Activated CD4-positive, alpha-beta T cell treated with anti-CD3 and anti-CD28 coated beads, Interleukin-2, amount 10 ng/mL, durations not matched to agents 7 days and 5 days (primary cell): ENCODE measurements at places on chromosomes 11 and 22.

DNA sequence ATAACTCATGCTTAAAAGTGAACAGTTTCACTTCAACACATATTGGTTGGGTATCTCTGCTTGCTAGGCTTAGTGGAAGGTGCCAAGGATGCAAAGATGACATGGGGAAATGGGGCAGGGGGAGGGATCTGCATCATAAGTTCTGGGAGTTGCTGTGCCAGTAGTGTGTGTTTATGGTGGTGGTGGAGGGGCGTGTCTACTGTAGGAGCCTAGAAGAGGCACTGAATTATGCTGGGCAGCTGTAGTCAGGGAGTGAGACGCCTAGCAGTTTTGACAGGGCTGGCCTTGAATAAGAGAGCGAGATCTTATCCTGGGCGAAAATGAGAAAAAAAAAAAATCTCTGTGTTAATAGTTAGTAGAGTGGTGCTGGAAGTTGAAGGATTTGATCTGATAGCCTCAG lies 3.0 kb downstream of the ELMOD1 start:
- DNase-seq = no peak

GRCh38 chr11:100841711-100842407 lies 154.8 kb downstream of the ARHGAP42 start:
- DNase-seq = no peak

- DNase-seq = no peak
Measured at GRCh38 chr22:22397875-22398524, 110.5 kb downstream of the ZNF280B start.

- DNase-seq = no peak
Measured at GRCh38 chr22:46534901-46535630, 2.4 kb downstream of the CELSR1 start.

DNA sequence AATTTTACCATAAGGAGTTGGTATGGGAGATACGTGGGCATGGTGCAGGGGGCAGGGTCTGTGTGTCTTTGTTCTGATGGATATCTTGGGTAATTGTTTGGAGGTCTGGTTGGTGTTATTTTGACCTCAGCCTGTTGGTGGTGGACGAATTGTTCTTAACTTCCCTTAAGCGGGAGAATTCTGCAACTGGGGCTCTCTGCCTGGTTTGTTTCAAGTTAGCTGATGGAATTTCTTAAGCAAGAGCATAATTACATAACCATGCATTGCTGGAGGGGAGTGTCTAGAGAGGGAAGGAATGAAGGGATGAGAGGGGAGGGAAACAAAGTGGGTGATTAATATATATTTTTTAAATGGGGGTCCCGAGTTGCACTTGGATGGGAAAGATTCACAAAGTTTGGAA lies 908.5 kb upstream of the RAG2 start:
- no peak for DNase-seq

DNA sequence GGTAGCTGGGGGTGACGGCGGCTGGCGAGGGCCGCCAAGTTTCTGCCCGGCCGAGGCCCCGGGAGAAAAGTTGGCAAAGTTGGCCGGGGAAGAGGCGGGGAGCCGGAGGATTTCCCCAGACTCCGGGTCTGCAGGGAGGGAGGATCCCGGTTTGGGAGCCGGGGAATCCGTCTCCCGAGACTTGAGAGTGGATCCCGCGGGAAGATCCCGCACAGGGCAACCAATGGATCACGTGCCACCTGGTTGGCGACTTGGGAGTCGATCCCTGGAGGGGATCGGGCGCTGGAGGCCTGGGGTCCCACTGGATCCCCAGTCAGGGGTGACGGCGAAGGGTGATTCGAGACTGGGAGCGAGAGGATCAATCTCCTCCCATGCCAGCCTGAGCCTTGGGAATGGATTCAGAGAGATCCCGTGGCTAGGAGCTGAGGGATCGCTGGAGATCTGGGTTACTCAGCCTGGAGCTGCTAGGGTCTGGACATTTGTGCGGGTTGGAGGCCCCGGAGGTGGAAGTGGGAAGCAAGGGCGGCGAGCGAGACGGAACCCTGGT lies 394 bp downstream of the KIAA1671 start:
- no peak for DNase-seq

GRCh38 chr22:48240935-48241230 lies 1478.4 kb downstream of the TBC1D22A start:
- no peak for DNase-seq

GRCh38 chr11:92636543-92637188 lies 332.8 kb upstream of the MTNR1B start:
- DNase-seq = no peak

DNA sequence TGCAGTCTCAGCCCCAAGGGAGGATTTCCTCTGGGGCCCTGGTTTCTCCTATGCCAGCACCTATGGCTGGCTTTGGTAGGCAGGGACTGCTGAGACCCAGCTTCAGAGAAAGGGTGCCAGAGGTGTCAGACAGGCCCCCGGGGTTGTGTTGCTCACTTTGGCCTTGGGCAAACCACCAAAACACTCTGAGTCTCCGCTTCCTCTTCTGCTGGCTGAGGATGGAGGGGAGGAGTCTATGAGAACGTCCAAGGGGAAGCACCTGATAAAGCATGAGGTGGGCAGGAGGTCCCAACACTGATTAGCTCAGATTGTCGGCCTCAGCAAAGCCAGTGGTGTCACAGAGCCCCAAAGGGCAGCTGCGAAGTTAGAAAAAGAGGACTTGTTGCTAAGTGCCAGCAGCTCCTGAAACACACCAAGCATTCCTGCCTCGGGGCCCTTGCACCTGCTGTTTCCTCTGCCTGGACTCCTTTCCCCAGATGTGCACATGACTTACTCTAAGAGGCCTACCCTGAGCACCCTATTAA lies 10.5 kb downstream of the SMTNL1 start:
- no peak for DNase-seq

GRCh38 chr11:126279191-126279590 lies 3.7 kb upstream of the TIRAP start:
- no peak for DNase-seq

DNA sequence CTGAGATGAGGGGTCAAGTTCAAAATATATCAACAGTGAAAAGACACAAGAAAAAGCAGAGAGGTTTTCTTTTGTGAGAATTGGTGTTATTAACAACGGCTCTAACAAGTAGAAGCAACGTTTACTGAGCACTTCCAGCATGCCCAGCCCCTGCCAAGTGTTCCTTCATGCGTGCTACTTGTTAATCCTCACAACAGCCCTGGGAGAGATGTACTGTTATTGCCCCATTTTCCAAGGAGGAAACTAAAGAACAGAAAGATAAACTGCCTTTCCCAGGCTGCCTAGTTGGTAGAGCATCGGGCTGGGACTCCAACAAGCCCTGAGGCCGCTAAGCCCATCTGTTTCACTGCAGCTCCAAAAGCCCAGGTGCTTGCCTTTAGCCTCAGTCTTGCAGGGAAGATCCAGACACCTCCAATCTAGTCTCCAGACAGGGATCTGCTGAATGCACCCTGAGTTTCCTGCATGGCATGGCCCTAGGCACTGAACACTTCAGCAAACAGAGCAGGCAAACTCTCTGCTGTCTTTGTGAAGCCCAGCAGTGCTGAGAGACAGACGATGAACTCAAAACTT lies 25.5 kb downstream of the SPATA19 start:
- DNase-seq = no peak

- DNase-seq = no peak
Measured at GRCh38 chr22:28792491-28793383, 7.6 kb downstream of the XBP1 start.

- DNase-seq = peak; percentile 2
Measured at GRCh38 chr11:17608821-17609220, 61.8 kb downstream of the OTOG start.

- DNase-seq = peak; percentile 49
Measured at GRCh38 chr11:67312187-67313021, 9.1 kb downstream of the SSH3 start.

DNA sequence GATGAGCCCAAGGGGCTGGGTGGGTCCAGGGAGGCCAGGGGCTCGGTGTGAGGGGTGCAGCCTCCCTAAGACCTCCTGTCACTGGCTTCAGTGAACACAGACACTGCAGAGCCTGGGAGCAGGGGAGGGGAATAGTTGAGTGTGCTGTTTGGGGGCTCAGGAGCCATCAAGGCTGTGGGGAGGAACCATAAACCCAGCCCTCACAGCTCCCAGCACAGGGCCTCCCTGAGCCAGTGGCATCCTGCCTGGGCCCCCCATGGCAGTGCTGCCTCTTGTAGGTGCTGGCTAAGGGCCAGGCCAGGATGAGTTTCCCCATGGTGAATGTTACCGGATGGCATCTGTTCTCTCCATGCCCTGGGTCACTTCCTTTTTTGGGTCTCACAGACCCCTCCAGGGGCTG lies 25.5 kb downstream of the KCNJ5 start:
- no peak for DNase-seq

DNA sequence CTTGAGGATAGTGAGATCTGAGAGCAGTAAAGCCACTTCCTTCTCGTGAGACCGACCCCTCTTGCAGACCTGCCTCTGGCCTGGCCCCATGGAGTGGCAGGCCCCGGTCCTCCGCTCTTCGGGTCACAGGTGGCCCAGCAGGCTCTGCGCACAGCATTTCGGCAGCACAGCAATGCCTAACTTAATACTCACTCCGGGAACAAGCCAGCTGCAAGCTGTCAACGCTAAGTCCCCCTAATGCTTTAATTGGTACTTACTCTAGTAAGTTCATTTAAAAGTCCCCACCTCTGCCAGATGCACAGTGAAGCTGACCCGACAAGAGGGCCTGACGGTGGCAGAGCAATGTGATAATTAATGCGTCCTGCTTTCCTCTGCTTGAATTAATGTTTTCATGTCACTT lies 349.3 kb upstream of the B3GAT1 start:
- DNase-seq = no peak

DNA sequence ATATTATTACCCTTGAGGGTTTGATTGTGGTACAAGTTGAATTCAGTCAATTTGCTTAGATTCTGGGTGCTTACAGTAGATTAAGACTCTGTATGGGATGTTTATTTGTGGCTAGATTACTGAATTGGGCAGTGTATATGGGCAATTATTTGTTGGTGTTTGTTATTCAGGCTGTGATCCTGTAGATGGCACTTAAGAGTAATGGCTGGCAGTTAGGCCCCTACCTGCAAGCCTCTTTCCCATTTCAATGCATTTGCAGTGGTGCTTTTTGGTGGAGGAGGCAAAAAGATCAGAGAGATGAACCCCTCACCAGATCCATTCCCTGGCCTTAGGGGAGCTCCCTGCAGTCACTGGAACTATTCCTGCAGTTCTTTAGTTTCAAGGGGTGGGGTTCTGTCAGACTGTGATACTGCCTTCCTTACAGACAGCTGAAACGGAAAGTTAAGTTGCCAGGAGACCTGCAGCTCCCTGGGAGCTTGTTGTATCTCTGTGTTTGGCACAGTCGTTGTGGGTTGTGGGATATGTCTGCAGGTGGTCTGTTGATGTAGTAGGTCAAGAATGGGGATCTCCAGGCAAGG lies 199.5 kb downstream of the AASDHPPT start:
- no peak for DNase-seq

GRCh38 chr22:23847991-23848864 lies 9.4 kb upstream of the DERL3 start:
- DNase-seq = no peak

DNA sequence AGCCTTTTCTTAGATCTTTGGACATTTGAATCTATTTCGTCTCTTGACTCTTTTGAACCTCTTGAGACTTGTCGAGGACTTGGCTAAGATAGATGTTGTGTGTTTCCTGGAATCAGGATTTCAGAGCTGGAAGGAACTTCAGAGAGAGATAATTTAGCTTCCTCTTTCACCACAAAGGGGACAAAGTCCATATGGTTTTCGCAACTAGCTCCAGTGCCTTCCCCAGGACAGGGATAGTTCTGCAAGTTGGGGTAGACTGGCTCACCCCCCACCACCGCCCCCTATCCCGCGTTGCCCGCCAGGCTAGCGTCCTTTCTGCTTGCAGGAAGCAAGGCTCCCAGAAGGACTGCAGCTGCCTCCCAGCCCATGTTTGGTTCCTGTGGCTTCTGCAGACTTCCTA lies 75.7 kb upstream of the MYO18B start:
- DNase-seq = no peak

- DNase-seq = no peak
Measured at GRCh38 chr11:59842316-59842715, 3.0 kb downstream of the CBLIF start.

DNA sequence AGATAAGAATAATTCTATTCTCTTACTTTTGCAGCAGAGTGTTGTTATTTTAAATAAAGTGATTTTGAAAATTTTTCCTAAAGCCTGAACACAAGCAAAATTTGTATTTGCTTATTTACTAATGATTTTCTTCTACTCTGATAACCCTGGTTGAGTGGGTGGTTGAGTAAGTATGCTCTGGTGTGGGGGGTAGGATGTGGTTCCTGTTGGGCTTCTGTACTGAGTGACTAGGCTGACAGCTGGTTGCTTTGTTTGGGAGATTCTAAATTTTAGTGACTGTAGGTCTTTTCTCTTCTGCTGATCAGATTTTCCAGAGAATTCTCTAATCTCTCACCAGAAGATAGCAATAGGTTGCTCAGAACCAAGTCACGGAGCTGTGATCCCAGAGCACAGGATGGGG lies 61.6 kb downstream of the METTL15 start:
- DNase-seq = no peak

DNA sequence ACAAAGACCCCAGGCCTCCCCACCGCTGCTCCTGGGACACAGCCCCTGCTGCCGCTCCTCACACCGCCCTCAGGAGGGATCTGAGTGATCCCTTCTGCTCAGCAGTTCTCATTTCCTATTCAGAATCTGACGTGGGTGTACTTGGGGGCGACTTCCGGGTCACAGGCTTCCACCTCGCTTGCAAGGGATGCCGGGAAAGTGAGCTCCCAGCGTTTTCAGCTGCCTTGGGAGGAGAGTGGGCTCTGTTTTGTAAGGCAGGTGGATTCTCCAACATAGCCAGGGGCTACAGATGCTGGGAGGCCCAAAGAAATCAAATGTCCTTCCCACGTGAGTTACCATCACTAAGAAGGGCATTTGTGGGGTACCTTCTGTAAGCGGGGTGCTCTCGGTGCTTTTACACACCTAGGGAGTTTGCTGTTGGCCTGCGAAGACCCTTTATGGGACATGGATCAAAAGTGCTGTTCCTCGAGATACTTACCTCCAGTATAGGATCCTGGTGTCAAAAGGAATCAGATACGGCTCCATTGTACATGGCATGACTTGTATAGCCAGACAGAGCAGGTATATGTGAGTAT lies 9.7 kb upstream of the LRRC10B start:
- DNase-seq = no peak

GRCh38 chr22:35376728-35377472 lies 4.0 kb upstream of the HMOX1 start:
- peak; percentile 19 for DNase-seq

DNA sequence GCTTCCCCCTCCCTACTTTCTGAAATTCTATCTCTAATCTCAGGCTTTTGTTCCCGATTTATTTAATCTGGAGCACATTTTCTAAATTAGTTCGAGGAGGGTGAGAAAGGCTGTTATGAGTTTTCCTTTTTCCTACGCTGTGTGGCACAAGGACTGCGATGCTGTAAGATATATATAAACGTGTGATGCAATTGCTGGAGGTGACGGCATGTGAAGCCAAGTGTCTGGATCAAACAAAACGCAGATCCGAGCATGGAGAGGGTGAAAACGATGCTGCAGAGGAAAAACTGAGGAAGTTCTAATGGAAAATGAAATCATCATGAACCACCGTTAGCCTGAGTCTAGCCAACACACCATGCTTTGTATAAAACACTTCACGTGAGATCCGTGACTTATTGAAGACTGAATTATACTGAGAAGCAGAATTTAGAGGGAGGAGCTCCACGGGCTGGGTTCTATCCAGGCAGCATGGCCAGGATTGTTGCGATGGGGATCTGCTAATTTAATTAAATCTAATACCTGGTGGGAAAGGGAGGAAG lies 4.4 kb downstream of the PKNOX2 start:
- DNase-seq = no peak

GRCh38 chr11:107564877-107565218 lies 687 bp downstream of the ALKBH8 start:
- no peak for DNase-seq
